ENCODE measurements at places on chromosomes 7 and 10.

DNA sequence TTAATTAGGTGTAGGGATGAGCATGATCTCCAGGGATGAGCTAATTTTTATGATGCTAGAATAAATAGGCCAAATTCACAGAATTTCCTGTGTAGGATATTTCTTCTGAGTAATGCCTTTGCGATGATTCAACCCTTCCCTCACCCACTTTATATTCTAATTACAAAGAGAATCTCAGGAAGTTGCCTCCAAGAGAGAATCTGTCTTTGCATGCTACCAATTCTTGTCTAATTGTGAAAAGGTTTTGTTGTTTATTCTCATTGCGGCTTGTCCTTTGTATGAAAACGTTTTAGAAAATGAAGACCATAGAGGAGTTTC lies 6.3 kb downstream of the C7orf57 start:
- DNase-seq = no peak

DNA sequence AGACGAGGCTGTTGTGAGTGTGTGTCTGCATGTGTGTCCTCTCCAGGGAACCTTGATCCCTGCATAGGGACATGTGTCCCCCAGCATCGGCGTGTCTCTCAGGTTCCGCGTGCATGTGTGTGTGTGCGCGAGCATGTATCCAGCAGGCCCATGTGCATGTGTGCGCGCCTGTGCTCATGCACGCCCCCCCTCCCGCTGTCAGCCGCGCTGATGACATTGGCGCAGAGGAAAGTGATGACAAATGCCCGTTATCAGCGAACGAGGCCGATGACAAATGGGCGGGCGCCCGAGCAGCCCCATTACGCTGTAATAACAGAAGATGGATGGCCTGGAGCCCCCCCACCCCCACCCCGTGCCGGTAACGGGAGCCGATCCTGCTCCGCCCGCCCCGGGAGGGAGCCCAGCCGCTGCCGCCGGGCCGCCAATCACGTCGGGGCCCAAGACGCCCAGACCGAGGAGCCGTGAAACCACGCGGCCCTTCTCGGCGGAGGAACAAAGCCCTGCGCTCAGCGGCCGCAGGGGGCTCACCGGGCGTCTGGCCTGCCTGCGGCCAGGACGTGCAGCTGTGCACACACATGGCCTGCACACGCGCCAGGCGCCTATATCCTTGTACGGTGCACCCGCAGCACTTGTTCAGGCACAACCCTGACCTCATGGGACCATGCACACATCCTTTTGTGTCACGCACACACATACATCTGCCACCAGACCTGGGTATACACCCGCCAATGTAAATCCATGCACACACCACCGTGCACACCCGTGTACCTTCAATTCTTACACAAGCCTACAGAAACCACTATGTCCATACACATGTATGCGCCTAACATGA lies 21.5 kb downstream of the POLL start:
- DNase-seq = peak; percentile 29

- DNase-seq = no peak
These were observed 38.1 kb upstream of the ARL4A start for GRCh38 chr7:12649348-12649747.

DNA sequence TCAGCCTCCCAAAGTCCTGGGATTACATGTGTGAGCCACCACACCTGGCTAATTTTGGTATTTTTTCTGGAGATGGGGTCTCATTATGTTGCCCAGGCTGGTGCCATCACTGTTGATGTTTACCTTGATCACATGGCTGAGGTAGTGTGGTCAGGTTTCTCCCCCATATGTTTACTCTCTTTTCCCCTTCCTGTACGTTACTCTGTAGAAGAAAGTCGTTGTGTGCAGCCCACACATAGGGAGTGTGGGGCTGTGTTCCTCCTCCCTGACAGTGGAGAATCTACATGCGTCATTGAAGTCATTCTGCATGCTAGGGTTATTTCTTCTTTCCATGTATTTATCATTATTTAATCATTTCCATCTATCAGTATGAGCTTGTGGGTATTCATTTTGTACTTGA lies 16.3 kb upstream of the ORAI2 start:
- DNase-seq = no peak

GRCh38 chr7:147332988-147333387 lies 1216.4 kb downstream of the CNTNAP2 start:
- no peak for DNase-seq
